Iris pigment epithelial cell (primary cell): ENCODE measurements at places on chromosomes 5 and 9.
A peak's percentile ranks its signal among the peaks of the same experiment; 100 is the strongest.

DNA sequence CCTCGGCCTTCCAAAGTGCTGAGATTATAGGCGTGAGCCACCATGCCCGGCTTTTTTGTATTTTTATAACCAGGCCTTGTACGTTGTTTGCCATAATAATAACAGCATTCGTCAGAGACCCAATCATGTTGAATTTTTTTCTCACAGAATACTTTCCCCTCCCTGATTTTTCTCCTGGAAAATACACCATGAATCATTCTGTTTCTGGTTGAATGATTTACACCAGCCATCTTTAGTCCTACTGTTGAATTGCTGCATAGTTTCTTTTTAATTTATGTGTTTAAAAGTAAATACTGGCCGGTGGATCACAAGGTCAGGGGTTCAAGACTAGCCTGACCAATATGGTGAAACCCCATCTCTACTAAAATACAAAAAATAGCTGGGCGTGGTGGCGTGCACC, 3.5 kb downstream of the CNOT8 start:
- no peak for DNase-seq

- DNase-seq: peak; percentile 43
Observed at GRCh38 chr5:53333160-53333559, 147.3 kb upstream of the FST start.

- peak; percentile 90 for DNase-seq
Observed at GRCh38 chr5:61304590-61305381, 27.3 kb upstream of the ZSWIM6 start.

- no peak for DNase-seq
Observed at GRCh38 chr5:96919754-96920197, 16.1 kb upstream of the LNPEP start.

- DNase-seq: peak; percentile 38
Observed at GRCh38 chr5:138849439-138849838, 25.7 kb downstream of the LRRTM2 start.

GRCh38 chr9:17875886-17876285, 297.0 kb downstream of the SH3GL2 start:
- no peak for DNase-seq

DNA sequence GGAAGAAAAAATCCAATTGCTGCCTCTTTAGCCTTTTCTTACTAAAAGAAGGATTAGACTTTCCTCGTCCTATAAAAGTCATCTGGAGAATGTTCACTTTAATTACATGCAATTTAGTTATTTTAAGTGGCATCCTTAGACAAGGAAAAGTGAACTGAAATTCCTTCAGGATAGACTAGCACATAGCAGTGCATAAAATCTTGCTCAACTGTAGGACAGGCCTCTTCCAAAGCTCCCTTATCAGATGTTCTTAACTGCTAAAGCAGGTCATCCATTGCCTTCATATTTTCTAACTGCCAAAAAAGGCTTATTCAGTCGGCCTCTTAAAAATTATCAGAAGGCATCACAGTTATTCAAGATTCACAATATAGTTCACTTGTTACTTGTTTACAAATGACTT, 396.5 kb downstream of the DMRT2 start:
- no peak for DNase-seq

- no peak for DNase-seq
Observed at GRCh38 chr9:76399856-76400255, 5.6 kb upstream of the RFK start.

DNA sequence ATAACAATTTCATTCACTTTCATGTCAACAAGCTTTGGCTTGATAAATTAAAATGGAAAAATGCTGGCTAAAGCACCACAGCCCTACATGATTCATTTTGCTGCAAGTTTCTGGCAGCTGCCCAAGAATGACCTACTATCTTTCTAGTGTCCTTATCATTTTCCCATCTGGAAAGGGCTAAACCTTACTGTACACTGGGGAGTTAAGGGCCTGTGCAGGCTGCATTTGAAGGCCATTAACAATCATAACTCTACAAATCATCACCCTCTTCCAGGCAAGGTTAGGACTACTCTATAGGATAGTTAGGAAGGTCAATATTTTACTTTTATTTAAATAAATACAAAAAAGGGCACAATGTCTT, 579.7 kb upstream of the ZNF608 start:
- peak; percentile 89 for DNase-seq

- DNase-seq: no peak
Observed at GRCh38 chr5:932628-933250, 40.1 kb downstream of the TRIP13 start.

- DNase-seq: no peak
Observed at GRCh38 chr5:169649486-169649885, 12.4 kb downstream of the DOCK2 start.

GRCh38 chr9:89789922-89790510, 185.2 kb downstream of the GADD45G start:
- no peak for DNase-seq

- peak; percentile 85 for DNase-seq
Observed at GRCh38 chr9:111481885-111482636, 2.1 kb downstream of the ECPAS start.

DNA sequence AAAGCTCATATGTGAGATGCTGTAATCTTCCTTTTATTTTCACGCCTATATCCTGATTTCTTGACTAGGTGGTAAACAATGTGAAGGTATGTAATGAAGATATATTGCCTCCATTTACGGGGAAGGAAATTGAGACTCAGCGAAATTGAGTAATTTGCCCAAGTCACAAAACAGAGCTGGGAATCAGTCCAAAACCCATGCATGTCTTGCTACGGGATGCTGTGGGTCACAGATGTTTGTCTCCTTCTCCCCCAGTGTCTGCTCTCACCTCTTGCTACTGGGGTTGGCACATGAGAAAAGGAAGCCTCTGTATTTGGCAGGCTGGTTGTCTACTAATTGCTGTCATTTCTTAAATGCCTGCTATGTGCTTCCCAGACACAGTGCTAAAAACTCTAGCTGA, 53.7 kb upstream of the TEX48 start:
- DNase-seq: peak; percentile 49

- peak; percentile 78 for DNase-seq
Observed at GRCh38 chr9:96417051-96417586, 1.1 kb downstream of the ZNF367 start.

DNA sequence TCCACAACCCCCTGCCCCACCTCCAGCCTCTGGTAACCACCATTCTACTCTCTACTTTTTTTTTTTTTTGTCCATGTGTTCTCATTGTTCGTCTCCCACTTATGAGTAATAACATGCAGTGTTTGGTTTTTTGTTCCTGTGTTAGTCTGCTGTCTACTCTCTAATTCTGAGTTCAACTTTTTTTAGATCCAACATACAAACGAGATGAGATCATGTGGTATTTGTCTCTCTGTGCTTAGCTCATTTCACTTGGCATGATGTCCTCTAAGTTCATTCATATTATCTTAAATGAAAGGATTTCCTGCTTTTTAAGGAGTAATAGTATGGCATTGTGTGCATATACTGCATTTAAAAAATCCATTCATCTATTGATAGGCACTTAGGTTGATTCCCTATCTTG, 130.9 kb downstream of the NMUR2 start:
- DNase-seq: no peak
